ENCODE measurements at places on chromosomes 6 and 20.

GRCh38 chr6:98576791-98577190 lies 257.6 kb upstream of the POU3F2 start:
- DNase-seq, result no peak

- DNase-seq, result no peak
These were observed 897 bp downstream of the CD2AP start for GRCh38 chr6:47478233-47479139.

- no peak for DNase-seq
These were observed 289.7 kb downstream of the UBE3D start for GRCh38 chr6:82775981-82776380.

GRCh38 chr6:52649536-52650160 lies 21.3 kb upstream of the TMEM14A start:
- no peak for DNase-seq

DNA sequence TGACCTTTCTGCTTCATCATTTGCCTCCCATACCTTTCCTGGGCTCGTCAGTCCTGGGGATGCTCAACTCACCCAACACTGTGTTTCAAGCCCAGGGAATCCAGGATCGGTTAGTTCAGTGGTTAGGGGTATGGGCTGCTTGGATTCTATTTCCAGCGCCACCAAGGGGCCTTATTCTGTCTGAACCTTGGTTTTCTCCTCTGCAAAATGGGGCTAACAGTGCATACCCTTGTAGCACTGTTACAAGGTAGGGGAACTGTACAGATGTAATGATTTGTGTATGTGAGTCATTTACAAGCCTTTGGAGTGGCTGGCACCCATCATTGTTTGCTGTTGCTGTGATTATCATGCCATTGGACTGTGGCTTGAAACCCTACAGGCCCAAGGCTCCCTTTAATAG lies 14.5 kb upstream of the CSNK2A1 start:
- no peak for DNase-seq

- DNase-seq, result no peak
These were observed 866 bp upstream of the MYO6 start for GRCh38 chr6:75748003-75748742.

- DNase-seq, result no peak
These were observed 98.5 kb downstream of the F13A1 start for GRCh38 chr6:6221787-6222535.

DNA sequence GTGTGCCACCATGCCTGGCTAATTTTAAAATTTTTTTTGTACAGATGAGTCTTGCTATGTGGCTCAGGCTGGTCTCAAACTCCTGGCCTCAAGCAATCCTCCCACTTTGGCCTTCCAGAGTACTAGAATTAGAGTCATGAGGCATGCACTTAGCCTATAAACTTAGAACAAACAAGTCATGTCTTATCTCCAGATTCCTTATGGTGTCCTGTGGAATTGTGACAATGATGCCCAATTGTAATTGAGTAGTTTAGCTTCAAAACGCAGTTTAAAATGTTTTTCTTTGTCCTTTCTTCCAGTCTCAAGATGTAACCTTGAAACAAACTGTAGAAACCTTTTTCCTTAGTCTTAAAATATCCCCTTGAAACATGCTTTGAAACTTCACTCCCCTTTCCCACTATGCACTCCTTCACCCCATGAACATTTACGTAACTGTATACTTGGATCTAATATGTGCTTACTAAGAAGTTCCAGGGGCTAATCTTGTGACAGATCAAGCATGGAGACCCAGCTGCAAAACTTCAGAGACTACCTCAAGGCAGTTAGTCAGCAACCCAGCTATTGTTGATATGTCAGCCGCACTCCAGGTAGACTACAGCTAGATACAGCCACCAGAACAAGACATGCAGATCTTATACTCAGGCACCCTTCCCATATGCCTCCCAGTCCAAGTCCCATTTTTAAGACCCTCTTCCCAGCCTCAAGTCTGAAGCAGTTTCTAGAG lies 46.2 kb downstream of the MAN1A1 start:
- no peak for DNase-seq

GRCh38 chr20:57922083-57922482 lies 212.3 kb upstream of the PMEPA1 start:
- no peak for DNase-seq

DNA sequence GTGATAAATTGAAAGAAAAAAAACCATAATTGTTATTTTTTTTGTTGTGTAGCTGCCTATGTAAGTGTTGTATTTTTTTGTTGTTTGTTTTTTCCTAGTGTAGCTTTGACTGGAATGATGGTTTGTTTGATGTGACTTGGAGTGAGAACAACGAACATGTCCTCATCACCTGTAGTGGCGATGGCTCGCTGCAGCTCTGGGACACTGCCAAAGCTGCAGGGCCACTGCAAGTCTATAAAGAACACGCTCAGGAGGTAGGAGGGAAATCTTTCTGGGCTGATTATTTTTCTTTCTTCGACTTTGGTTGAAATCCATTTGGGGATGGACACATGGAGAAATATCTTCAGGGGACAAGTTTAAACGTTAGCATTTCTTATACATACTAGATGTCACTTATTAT lies 3.8 kb downstream of the PEX7 start:
- DNase-seq, result no peak

DNA sequence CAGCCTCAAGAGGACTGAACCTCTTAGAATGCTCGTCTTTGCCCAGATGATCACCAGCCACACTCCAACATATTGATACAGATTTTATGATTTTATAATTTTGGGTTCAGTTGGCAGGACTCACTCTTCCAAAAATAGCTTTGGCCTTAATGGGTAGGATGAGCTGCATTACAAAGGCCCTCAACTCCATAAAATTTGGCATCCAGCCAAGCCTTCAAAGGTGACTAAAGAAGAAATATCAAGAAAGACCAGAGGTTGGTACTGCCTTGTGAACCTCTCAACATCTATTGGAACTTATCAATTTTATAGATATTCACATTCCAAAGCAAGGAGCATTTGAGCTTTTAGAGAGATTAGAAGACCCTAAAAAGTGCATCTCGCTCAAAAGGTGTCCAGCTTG lies 48.4 kb upstream of the SNAP25 start:
- DNase-seq, result no peak

DNA sequence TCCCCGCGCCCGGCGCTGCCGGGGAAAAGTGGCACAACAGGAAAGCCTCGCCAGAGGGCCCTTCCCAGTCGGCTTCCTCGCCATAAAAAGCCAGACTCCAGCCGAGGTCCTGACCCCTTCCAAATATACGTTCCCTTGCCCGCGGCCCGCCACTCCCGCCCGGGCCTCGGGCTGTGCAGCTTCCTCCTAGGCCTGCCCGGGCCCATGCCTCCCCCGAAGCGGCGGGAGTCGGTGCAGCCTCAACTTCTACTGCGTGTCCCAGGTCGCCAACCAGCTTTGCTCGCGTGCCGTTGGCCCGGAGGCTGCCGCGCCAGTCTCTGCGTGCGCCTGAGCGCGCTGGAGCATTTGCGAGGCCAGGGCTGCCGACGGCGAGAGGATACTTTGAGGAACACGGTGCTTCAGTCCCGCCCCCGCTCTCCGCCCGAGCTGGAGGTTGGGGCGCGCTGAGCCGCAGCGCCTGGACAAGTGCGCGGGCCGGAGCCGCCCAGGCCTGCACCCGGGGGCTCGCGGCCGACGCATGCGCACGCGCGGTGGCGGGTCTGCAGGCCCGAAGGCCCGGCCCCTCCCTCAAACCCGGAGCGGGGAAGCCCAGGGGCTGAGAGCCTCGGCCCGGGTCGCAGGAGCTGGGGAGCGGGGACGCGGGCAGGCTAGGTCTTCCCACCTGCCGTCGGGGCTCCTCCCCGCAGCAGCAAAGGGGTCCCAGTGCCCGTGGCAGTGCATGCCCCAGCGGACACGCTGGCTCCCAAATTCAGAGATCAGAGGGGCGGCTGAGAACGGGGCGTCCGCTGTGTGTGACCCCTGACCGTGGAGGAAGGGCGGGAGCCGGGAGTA lies 10.2 kb downstream of the FOXC1 start:
- DNase-seq, result peak; percentile 46

DNA sequence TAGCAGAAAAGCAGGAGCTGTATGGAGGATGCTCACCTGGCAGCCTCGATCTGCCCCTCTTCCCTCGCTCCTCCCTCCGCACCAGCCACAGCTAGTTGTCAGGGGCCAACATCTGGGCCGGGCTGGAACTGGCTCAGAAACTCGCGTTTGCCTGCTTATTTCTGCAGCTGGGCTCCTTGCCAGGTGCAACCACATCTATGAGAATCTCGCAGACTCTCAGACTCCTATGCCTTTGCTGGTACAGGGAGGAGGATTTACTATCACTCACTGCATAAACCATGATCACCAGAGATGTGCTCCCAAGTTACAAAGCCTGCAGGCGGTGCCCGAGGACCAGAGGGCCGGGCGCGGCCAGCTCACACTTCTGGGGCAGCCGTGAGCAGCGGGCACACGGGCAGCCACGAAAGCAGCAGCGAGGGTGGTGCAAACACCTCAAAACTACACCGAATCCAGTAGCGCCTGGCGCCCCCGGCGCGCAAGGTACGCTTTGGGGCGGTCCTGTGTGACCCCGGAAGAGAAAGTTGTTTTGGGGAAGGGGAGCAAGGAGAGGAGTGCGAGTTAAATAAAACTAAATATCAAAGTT lies 577 bp upstream of the LRRC1 start:
- DNase-seq, result peak; percentile 86

DNA sequence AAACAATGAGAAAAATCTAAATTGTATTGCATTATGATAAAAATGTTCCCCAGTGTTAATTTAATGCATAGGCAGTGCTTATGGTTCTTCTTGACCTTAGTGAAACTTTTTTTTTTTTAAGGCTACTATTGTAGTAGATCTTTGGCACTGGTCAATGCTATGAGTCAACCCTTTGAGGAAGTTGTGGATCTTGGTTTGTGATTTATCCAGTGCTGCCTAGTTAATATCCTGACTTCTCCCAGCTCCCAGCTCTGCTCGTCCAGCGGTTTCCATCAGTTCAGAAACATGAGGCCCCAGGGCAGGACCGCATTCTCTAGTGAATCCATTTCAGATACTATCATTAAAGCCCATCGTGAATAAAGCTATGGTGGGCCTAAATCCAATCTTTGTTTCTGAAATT lies 364.5 kb upstream of the JARID2 start:
- no peak for DNase-seq

DNA sequence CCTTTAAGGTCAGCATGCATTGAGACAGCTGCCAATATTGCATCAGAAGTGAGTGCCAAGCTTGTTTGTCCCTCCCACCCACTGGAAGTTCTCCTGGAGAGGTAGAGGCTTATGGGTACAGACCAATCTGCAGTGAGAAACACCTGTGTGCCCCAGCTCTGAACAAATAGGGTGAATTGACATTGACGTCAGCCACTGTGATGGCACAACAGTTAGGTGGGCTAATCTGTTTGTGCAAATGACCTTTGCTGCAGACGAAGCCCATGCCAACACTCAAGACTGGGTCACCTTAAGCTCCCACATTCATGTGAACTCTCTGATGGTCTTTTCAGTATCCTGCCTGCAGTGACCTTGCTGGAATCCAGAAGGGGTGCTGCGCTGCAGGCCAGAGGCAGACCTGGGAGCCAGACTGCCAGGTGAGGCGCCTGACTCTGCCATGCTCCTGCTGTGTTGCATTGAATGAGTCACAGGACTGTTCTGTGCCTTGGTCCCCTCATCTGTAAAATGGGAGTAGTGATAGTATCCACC lies 99.9 kb downstream of the ALDH8A1 start:
- DNase-seq, result no peak

- DNase-seq, result no peak
These were observed 15.6 kb downstream of the RIPOR2 start for GRCh38 chr6:24920136-24920535.

DNA sequence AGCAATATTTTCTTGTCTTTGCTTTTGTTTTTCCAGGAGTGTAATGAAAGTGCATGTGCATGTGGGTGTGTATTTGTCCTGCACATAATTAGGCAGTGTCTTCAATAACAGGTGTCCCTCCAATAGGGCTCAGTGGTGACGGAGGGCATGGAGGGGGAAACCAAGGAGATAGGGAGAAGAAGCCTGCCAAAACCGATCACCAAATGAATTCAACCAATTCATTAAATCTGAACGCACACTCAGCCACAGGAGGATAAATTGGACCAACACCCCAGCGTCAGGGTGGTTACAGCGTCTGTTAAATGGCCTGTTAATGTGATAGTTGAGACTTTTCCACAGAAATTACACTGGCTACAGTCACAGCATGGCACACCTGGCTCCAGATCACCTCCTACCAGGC lies 527.6 kb downstream of the CD83 start:
- DNase-seq, result no peak

Measured in femur (tissue), 1 donor.